ENCODE measurements at places on chromosomes 2 and 18. TPM values are rescaled to one million over a fixed set of nuclear protein-coding genes. Genes with fewer than 3 reads are reported as not detected.

Gene LANCL1
- 20.4 TPM for total RNA-seq

Gene ATP6V1C2
- 0.60 TPM for total RNA-seq

Gene SCN3A
- total RNA-seq: not detected

Gene WNT10A
- not detected for total RNA-seq

Gene EVX2
- 0.05 TPM for total RNA-seq

Gene GPC1
- 20.5 TPM for total RNA-seq

Gene C2orf92
- 3.2 TPM for total RNA-seq

Gene DSG1
- total RNA-seq: not detected

Gene POU3F3
- total RNA-seq: not detected

Gene RFX8
- not detected for total RNA-seq

Gene GDF7
- 0.04 TPM for total RNA-seq

Gene IL1RN
- total RNA-seq: not detected

Gene DPP10
- total RNA-seq: not detected

Gene GRB14
- 0.53 TPM for total RNA-seq

Gene CD8B2
- total RNA-seq: not detected

Gene UGT1A10
- not detected for total RNA-seq

Gene RAB3GAP1
- total RNA-seq: 29.1 TPM

Gene TRIM43
- total RNA-seq: 0.29 TPM

Gene DYSF
- 1.0 TPM for total RNA-seq

Gene SP5
- not detected for total RNA-seq

Gene AQP12B
- total RNA-seq: not detected

Gene IL18RAP
- not detected for total RNA-seq

Gene CD207
- 0.11 TPM for total RNA-seq

Gene EIF2AK3
- 8.5 TPM for total RNA-seq

Gene HMSD
- total RNA-seq: not detected

Gene SERPINB7
- total RNA-seq: 2.8 TPM

Gene CDH20
- total RNA-seq: not detected

Gene FAP
- total RNA-seq: not detected

All from A375 (cell line).